ENCODE measurements at places on chromosomes 11 and 22.
A peak's percentile ranks its signal among the peaks of the same experiment; 100 is the strongest.

DNA sequence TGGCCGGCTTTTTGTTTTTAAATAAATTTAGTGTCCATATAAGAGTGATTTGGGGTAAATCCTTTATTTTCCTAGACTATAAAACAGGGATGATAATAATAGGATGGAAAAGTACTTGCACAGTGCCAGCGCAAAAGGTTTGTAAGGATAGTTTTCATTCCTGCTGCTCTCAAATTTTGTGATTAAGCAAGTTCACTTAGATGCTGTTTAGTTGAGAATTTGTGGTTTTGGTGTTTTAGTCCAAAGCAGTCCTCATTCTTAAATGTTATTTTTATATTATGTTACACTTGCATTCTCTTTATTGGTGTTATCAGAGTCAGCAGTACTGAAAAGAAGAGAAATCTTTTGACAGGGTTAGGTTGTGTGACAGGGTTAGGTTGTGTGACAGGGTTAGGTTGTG lies 47.9 kb downstream of the PPP6R3 start:
- DNase-seq: no peak

DNA sequence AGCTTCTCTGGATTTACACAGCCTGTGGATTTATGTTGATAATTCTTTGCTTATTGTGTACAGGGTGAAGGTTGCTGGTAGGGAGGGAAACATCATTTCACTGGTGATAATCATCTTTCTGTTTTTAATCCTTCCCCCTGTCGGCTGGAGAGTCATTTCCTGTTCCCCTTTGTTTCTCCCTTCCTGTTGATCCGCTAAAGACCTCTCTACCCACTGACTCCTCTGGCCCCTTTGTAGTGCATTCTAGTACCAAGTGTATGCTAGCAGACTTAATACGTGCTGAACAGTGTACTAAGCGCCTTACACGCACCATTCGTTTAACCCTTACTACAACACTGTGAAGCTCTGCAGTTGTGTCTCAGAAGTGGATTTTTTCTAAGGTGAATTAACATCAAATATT lies 19.0 kb upstream of the OR9Q1 start:
- DNase-seq: no peak

DNA sequence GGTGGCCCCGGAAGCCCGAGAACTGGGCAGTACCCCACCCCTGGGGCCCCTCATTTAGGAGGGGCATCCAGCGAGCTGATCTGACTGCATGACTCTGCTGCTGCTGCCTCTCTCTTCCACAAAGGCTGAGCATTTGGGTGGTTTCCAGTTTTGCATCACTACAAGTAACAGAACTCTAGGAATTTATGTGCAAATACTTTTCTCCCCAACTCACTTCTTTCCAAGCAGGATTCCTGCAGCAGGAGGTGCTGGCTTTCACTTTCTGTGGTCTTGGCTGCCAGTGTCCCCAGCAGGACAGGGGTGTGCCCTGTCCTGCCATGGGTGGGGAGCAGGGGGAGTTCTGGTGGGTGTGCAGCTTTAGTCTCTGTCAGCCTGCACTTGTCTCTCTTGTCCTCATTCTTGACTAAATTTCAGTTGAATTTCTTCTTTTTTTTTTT lies 21.2 kb downstream of the UPB1 start:
- DNase-seq: no peak

GRCh38 chr11:132671851-132672370 lies 860.4 kb downstream of the OPCML start:
- DNase-seq: no peak

GRCh38 chr11:125358254-125358840 lies 137.7 kb downstream of the FEZ1 start:
- DNase-seq: no peak

- DNase-seq: no peak
These were observed 170.8 kb downstream of the BUD13 start for GRCh38 chr11:116601814-116602636.

GRCh38 chr11:45664376-45665205 lies 831 bp downstream of the CHST1 start:
- DNase-seq: peak; percentile 15

- no peak for DNase-seq
These were observed 95.6 kb downstream of the YAP1 start for GRCh38 chr11:102205805-102206204.

- no peak for DNase-seq
These were observed 170.8 kb downstream of the TBC1D22A start for GRCh38 chr22:46933040-46933930.

DNA sequence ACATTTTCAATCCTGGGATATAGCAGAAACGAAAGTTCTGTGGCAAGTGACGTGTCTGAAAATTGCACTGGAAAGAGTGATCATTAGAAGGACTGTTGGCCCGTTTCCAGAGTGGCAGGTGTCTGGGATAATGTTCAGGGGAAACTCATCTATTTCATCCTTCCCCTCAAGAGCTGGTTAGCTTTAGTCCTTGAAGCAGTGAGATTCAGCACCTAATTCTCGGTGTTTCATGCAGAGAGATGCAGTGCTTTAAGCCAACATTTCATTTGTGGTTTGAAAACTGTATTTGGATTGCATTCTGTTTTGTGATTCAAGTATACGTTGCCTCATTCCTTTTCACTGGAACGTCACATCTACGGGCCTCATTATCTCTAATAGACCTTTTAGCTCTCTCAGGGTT lies 205.0 kb upstream of the RAG2 start:
- DNase-seq: no peak

DNA sequence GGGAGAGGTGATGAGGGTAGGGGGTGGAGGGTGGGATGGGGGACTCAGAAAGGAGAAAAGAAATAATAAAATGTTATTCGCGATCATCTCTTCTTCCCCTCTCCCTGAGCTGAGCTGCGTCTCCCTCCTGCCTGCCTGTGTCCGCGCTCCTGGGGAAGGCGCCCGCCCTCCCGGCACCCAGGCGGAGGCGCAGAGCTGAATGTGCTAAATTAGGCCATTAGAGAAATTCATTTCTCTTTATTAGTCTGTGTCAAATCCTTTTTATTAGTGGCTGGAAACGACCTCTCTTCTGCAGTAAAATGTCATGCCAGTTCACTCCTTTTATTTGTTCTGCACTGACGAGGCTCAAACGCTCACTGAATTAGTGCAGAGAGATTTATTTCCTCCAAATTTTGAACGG lies 116.1 kb downstream of the FEZ1 start:
- no peak for DNase-seq

DNA sequence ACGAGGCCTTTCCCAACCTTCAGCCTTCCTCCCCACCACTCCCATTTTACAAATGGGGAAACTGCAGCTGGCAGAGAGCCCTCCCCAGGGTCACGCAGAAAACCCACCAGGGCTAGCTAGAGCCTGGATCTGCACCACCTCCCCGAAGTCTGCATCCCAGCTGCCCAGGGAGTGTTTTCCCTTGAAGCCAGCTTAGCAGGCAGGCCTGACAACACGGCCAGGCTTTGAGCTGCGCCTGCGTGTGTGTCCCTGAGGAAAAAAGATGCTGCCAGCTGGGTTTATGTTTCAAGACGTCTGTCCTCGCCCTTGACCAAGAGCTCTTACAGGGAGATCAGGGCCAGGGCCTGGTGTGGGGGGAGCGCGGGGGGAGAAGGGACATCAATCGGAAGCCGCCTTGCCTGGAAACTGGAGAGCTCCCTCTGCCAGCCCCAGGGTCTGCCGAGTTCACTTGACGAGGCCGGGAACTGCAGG lies 20.3 kb downstream of the WNT11 start:
- DNase-seq: no peak

- DNase-seq: no peak
These were observed 28.6 kb downstream of the ATG16L2 start for GRCh38 chr11:72842653-72843330.

GRCh38 chr11:68890490-68891231 lies 13.0 kb downstream of the MRPL21 start:
- DNase-seq: no peak

- DNase-seq: no peak
These were observed 702.4 kb downstream of the NTM start for GRCh38 chr11:132072858-132073211.

DNA sequence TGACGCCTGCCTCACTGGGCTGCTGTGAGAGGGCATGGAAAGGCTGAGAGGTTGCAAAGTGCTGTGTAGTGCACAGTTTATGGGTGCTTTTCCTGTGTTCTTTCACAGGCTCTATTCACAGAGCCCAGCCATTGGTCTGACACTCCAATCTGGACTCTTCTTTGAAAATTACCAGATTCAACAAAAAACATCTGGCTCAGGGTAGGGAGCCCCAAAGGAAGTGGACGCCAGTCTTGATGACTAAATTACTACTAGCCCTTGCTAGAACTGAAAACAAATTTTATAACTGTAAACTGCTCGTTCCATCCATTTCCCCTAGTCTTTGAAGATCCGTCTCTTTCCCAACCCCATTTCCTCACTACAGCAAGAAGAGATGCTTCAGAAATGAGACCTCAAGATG lies 178.6 kb downstream of the TENM4 start:
- no peak for DNase-seq

DNA sequence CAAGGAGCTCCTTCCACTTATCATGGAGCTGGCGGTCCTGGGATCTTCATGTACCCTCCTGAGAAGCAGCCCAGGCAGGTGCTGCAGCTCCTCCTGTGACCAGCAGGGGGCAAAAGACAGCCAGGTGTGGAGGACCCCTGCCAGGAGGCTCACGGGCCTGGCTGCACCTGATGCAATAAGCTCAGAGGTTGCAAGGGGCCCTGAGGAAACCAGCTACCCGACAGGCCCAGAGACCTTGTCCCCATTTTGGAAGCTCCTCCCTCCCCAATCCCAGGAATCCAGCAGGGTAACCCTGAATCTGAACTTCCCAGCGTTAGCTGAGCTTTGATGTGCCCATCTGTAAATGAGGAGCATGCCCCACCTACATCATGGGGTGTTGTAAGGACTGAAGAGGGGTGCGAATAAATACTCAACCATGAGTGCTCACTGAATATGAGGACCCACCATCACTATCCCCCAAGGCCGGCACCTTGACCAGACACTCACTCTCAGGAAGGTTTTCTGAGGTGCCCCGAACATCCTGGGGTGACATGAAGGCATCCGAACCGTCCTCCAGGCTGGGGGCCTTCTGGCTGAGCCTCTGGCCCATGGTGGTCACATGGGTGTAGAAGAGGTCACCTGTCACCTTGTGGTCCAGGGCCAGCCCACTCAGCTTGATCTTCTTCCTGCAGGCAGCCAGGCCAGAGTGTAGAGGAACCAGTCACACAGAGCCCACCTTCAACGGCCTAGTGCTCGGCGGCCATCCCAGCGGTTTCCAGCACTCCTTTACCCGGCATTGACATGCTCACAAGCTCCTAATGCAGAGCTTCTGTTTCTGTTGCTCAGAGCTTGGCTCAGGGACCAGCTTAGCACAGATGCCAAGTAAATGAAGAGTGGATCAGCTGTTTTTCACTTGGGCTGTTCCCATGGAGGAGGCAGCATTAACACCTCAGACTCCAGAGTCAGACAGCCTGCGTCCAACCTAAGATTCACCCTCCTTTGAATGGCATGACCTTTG lies 21.7 kb downstream of the SLC43A1 start:
- peak; percentile 81 for DNase-seq

Data from stimulated activated CD4-positive, alpha-beta T cell treated with anti-CD3 and anti-CD28 coated beads, Interleukin-15, amount 100 ng/mL, for 24 hours (primary cell).